Testis (tissue), 5 donors: ENCODE measurements at places on chromosomes 7 and 10. TPM values are rescaled to one million over a fixed set of nuclear protein-coding genes. Genes with fewer than 3 reads are reported as not detected.

NPSR1 gene
- total RNA-seq, result 0.25 TPM

GNGT1 gene
- not detected for total RNA-seq

ARHGAP22 gene
- total RNA-seq, result 6.2 TPM

DNA sequence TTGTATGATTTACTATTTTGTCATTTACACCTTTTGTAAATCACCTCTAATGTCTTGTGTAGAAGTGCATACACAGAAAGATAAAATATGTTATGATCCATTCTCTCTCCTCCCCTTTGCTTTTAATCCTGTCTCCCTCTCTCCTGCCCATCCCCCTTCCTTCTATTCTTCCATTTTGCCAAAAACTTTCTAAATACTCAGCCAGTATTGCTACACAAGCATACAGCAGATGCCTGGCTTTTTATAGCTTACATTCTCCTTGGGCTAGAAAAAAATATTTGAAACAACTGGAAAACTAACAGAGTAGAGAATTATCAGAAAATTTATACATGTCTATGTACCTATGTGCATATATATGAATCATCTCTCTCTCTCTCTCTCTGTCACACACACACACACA lies 308.7 kb upstream of the BMPER start:
- H3K27ac ChIP-seq, result no peak overlapping the region
- no peak for DNase-seq
- no peak overlapping the region for H3K4me3 ChIP-seq
- H3K36me3 ChIP-seq, result no peaks in the 10 kb centered on the region
- no peaks in the 10 kb centered on the region for H3K4me1 ChIP-seq
- H3K27me3 ChIP-seq, result no peaks in the 10 kb centered on the region

DNA sequence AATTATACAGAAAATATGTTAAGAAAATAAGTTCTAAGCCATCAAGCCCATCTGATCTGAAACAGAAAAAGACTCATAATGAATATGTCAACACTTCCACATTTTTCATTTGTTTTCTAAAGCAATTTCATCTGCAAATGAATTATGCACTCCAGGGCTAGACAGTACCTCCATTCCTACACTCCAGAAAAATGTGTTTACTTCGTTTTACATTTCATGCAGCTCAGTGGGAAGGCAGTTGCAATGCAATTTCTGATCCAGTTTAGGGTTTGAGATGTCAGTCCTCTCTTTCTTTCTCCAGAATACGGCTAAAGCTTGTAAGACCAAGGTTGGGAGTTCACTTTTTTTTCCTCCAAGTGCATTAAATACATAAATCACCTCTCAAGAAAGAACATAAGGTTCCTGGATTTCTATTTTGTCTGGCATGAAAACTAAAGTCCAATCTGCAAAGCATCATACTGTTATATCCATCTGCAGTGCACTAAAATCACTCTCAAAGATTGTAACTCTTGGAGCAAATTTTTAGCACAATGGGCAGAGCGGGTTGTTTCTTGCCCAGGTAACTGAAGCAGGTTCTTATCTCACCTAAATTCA lies 348.8 kb upstream of the C7orf33 start:
- peaks cover 12% of the 10 kb centered on the region for H3K4me1 ChIP-seq
- no peaks in the 10 kb centered on the region for H3K36me3 ChIP-seq
- H3K4me3 ChIP-seq, result no peak overlapping the region
- H3K27ac ChIP-seq, result no peak overlapping the region
- H3K27me3 ChIP-seq, result no peaks in the 10 kb centered on the region
- no peak for DNase-seq

GRCh38 chr10:74637685-74638084 lies 188.7 kb upstream of the KAT6B start:
- no peak overlapping the region for H3K4me3 ChIP-seq
- no peak for DNase-seq

DNA sequence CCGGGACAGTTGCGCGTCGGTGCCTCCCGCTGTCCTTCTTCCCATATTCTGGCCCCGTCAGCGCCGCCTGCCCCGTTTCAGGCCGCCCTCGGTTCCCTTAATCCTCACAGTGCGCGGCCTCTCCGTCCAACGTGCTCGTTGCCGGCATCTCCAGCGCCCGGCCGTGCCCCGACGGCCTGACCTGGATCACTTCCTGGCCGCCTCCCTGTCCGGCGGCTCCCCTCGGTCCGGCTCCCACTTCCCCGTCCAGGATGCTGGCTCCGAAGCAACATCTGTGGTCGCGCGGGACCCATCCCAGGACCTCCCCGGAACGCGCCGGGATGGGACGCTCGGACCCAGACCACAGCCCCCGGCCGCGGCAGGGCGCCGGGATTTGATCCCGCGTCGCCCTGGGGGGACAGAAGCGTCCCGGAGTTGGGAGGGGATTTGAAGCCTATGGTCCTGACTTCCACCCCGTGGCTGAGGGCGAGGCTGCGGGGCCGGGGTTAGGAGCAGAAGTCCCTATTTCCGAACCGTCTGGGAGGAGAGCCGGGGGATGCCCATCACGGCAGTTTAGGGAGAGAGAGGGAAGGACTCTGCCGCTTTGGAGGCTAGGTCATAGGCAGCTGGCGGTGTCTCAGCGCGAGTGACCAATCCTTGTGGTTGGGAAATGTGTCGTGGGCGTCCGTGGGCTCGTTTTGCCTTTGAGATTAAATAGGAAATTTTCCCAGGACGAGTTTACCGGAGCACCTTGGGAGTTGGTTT lies 53.8 kb downstream of the KCTD7 start:
- peak overlapping the region; percentile 83 for H3K4me3 ChIP-seq
- H3K4me1 ChIP-seq, result peaks cover 6% of the 10 kb centered on the region
- H3K36me3 ChIP-seq, result no peaks in the 10 kb centered on the region
